GM18507 (cell line): ENCODE measurements at places on chromosomes 3 and 15.

GRCh38 chr3:143439817-143440216, 320.2 kb downstream of the CHST2 start:
- no peak for DNase-seq

DNA sequence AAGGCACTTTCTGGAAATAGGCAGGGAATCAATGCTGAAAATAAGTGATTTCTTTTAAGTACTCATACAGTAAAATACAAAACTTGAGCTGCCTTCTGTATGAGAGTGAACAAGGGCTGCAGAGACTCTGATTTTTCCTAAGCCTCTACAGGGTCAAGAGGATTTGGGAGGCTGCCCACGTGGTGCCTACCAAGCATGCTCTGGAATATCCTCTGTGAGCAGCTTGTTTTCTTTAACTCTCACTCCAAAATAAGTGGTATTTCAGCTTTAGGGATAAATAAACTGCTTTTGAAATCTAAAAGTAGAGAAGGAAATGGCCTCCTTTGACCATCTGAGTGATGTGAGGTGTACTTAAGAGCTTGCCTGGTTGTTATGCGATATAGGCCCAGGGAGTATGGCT, 8.1 kb upstream of the SELENOK start:
- DNase-seq, result no peak

DNA sequence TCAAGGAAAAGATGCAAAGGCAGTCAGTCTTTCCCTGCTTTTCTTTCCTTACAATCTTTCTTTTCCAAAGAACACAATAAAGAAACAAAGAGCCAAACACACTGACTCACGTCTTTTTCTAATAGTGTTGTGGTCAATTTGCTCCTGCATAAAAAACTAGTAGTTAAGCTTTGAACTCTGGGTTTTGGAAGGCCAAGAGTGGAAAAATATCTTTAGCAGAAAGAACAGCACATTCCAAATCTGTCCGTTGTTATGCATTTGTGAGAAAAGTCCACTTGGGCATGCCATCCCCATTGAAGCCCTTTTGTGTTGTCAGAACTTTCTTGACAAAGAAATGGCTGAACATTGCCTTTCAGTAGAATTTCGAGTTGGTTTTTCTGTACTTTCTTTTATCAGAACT, 18.2 kb downstream of the COL8A1 start:
- DNase-seq, result no peak

GRCh38 chr3:17755836-17756235, 13.4 kb upstream of the TBC1D5 start:
- DNase-seq, result no peak

DNA sequence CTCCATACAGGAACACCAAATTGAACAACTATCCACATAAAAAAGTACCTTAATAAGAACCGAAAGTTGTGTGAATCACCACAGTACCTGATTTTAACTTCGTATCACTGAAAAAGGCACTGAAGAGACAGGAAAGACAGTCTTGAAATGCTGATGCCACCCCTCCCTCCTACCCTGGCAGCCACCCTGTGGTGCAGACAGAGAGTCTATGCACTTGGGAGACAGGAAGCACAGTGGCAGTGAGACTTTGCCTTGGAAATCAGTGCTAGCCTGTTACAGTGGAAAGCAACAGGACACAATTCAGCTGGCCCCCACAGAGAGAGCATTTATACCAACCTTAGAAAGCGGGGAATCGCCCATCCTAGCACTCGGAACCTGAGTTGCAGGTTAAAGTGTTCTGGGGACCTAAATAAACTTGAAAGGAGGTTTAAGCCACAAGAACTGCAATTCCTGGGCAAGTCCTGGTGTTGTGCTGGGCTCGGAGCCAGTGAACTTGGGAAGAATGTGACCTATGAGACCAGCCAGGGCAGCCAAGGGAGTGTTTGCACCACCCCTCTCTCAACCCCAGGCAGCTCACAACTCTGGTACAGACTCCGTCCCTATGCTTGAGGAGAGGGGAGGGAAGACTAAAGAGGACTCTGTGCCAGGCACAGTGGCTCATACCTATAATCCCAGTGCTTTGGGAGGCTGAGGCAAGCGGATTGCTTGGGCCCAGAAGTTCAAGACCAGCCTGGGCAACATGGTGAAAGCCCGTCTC, 240.1 kb downstream of the ISL2 start:
- DNase-seq, result no peak

DNA sequence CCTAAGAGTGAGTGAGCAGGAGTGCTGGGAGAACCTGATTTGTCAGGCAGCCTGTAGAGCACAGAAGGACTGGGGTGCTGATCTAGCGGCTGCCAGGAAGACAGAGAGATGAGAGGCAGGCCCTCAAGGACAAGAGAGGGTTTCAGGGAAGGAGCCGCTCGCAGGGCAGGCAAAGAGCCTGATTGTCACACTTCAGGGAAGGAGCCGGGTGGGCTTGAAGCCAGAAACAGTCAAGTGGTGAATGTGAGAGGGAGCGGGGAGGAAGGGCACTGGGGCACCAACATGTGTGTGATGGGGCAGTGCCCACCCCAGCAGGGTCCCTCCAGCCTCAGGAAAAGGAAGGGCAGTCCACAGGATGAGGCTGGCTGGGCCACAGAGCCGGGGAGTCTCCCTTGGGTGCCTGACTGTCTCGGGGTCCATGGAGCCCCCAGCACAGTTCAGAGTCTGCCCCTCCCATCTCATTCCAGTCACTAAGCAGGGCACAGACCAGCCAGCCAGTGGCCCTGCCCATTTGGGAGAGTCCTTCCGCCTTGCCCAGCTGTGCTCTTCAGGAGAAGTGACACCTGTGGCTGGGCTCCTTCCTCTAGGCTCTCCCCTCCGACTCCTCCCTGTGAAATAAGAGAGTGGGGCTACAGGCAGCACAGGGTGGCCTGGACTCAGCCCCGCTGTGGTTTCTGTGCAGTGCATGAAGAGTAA, 148.6 kb downstream of the RAB11A start:
- DNase-seq, result no peak

DNA sequence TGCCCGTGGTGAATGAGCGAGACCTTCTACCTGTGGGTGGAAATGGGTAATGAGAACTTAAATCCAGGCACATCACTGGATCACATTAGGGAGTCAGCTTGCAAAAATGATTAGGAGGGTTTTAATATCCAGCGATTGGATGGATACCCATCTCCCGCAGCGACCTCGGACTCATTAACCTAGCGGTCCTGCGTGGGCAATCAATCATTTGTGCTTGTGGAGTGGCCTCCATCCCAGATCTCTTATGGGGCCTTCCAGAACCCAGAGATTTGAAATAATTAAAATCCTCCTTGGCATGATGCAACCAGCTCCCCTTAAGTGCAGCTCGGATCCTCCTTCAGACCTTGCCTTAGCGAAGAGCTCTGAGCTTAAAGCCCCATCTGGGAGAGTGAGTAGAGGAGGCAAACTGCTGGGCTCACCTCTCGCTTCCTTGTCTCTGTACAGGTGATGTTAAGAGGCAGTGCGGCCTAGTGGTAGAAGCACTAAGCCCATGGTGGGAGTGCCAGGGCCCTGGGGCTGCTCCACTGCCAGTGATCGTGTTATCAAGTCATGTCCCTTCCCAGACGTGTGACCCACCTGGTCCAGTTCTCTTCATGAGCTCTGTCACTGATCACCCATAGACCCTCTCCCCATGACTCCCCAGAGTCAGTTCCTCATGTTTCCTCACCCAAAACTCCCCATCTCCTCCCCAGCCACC, 285.2 kb upstream of the TLE3 start:
- DNase-seq, result no peak

- DNase-seq, result no peak
Measured at GRCh38 chr3:71587958-71588357, 4.4 kb upstream of the FOXP1 start.

DNA sequence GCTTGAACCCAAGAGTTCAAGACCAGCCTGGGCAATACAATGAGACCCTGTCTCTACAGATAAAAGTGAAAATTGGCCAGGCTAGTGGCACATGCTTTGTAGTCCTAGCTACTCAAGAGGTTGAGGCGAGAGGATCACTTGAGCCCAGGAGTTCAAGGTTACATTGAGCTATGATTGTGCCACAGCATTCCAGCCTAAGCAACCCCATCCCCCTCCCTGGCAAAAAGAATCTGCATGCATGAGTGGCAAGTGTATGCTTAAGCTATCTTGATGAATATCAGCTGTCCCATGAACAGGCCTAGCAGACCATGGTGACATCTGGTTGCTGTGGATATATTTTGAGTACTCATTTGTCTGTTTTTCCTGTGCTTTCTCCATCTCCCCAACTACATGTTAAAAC, 4.7 kb downstream of the ATRIP start:
- no peak for DNase-seq

GRCh38 chr3:184405075-184406030, 25.5 kb downstream of the CHRD start:
- no peak for DNase-seq

DNA sequence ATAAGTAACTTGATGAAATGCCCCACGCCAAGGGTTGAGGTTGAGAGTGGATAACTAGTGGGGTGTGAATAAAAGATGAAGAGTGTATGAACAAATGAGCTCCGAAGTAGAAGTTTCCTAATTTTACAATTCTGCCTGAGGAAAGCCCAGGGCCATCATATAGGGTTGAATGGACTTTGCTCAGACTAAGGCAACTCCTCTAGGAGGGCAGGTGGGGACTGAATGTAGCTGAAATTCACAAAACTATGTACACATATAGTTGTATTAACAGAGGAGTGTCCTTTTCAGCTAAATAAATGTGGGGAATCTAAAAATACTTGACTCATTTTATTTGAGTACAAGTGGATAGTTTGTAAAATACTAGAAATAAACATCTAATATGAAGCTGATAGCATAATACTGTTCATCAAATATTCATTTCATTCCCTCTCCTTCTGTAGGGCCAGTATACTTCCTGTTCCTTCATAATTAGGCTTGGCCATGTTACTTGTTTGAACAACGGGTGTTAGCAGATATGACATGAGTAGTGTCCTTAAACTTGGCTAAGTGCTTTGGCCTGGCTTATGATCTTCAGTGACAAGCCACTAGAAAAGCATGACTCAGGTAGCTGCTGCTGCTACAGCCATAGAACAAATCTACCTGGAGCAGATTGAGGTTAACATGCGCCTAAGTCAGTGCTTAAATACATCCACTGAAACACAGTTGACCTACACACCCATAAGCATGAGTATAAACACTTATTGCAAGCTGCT, 26.5 kb downstream of the PLSCR1 start:
- no peak for DNase-seq

GRCh38 chr3:108022256-108023150, 68.3 kb downstream of the CD47 start:
- no peak for DNase-seq

DNA sequence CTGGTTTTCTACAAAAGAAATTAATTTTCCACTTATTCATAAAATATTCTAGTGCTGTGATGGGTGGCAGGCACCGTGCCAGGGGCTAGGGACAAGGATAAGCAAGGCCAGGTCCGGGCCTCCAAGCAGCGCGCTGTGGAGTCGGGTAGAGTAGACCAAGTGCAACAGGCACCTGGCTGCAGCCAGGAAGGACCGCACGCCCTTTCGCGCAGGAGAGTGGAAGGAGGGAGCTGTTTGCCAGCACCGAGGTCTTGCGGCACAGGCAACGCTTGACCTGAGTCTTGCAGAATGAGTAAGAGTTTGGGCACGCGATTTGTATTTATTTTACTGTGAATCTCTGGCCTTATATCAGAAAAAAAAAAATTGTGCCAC, at the start of gene CASR:
TSS of gene CASR (plus strand) at position 148 of the 372 bp plus-strand sequence. CDS start 70,522 bp downstream, outside the sequence.
- no peak for DNase-seq

DNA sequence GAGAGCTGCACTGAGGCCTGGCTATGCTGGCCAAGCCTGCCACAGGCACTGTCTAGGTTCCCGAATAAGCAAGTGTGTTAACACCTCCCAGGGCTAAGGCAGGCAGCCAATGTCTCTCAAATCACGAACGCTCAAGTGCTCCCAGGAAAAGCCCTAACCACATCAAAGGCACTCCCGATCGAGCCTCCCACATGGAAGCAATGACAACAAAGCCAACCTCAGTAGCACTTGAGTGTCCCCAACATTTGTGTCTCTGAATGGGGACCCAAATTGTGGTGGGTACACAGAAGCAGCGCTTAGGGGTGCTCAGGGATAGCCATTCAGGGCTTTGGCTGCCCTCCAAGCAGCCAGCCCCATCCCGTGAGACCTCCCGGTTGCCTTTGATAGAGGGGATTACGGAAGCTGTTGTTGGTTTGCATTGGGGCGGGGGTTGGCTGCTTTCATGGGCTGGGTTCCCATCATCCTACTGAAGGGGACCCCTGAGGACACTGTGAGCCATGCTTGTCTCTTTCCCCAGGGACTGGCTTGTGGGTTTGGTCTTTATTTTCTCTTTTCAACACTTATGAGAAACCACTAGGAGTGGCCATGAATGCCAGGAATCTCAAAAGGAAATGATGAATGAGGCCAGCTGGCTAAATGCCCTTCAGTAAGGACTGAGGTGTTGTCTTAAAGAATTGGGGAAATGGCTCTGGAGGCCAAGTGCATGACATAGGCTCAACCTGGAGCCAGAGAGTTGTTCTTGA, 234.1 kb upstream of the FEZF2 start:
- no peak for DNase-seq

DNA sequence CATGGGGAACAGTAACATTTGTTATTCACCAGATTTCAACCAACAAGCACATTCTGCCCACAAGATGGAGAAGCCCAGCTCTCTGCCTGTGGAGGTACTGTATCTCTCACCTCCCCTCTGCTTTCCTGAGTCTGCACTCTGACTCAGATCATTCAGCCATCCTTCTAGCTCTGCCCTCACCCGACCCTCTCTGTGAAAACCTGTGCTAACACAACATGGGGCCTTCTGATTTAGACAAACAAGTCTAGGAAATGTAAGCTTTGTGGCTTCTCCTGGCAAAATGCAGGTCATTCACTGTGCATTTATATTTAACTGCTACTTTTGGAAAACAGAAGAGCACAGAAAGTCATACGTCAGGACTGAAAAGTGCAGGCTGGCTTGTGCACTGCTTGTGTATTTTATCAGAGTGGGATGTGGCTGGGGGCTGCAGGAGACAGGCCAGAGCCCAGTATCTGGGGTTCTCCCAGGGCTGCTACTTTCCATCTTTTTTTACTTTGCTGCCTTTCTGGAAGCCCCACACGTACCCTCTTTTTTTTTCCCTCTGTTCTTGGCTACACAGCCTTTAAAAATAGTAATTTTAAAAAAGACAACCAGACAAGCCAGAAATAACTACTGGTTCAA, 50.8 kb downstream of the SUSD5 start:
- no peak for DNase-seq

- no peak for DNase-seq
Measured at GRCh38 chr3:14152233-14152962, 26.0 kb downstream of the XPC start.

GRCh38 chr3:160540551-160540950, 24.8 kb downstream of the KPNA4 start:
- DNase-seq, result no peak

GRCh38 chr15:89591834-89592233, 16.6 kb downstream of the TICRR start:
- DNase-seq, result no peak
